Skin of body (tissue), 3 donors: ENCODE measurements at places on chromosomes 6 and 20. TPM values are rescaled to one million over a fixed set of nuclear protein-coding genes. Genes with fewer than 3 reads are reported as not detected.

MYBL2 gene
- total RNA-seq: 4.2 TPM

B3GAT2 gene
- 0.59 TPM for total RNA-seq

OPRM1 gene
- not detected for total RNA-seq

PLAGL2 gene
- 6.4 TPM for total RNA-seq

MACROD2 gene
- total RNA-seq: 17.6 TPM

ACSS1 gene
- total RNA-seq: 19.7 TPM

ARMC2 gene
- 5.2 TPM for total RNA-seq

NFS1 gene
- 18.9 TPM for total RNA-seq

HSD17B8 gene
- total RNA-seq: 13.4 TPM
